Hematopoietic multipotent progenitor cell treated with erythropoietin and hydrocortisone succinate and interleukin-3 and kit ligand, for 8 days (in vitro differentiated cells): ENCODE measurements at places on chromosomes 3 and 15.

- DNase-seq, result no peak
Observed at GRCh38 chr3:5055357-5056110, 66.6 kb upstream of the ARL8B start.

DNA sequence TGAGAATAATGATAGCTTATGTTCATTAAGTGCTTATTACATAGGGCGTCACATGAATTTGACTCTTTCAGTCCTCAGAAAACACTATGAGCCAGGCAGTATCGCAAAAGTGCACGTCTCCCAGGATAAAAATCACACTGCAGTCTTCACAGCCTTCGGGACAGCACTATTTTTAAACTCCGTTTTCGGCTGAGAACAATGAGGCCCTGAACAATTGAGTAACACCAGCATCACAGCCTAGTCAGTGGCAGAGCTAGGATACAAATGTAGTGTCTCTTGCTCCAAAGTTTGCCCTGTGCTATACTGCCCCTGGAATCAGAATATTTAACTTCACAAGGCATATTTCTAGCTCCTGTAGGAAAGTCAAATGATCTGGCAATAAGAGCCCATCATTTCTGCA lies 852.1 kb upstream of the SEMA6D start:
- no peak for DNase-seq

- no peak for DNase-seq
Observed at GRCh38 chr3:36596419-36596818, 167.9 kb downstream of the DCLK3 start.

DNA sequence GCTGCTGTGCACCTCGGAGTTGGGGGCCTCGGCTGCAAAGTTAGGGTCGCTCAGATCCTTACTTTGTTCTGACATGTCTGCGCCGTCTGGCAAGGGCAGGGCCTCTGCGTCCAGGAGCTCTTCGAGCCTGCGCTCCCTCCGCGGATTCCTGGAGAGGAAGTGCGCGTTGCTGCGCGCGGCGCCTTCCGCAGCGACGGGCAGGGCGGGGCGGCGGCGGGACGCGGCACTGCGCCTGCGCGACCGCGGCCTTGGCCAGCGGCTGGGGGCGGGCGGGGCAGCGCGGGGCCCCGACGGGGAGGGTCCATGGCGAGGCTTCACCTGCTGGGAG lies at the start of gene NDN:
TSS of gene NDN (minus strand) at position 163 of the 328 bp plus-strand sequence. CDS start at position 75, 88 bp downstream.
- peak; percentile 24 for DNase-seq

DNA sequence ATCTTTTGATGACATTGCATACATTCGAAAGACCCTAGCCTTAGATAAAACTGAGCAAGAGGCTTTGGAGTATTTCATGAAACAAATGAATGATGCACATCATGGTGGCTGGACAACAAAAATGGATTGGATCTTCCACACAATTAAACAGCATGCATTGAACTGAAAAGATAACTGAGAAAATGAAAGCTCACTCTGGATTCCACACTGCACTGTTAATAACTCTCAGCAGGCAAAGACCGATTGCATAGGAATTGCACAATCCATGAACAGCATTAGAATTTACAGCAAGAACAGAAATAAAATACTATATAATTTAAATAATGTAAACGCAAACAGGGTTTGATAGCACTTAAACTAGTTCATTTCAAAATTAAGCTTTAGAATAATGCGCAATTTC lies 16.7 kb downstream of the KCNMB3 start:
- DNase-seq, result no peak
